Nephron progenitor cell (in vitro differentiated cells): ENCODE measurements at places on chromosomes 11 and 22.

- H3K4me3 ChIP-seq, result peak overlapping the region; percentile 7
- peaks cover 5% of the 10 kb centered on the region for H3K36me3 ChIP-seq
- DNase-seq, result no peak
- peaks cover 50% of the 10 kb centered on the region for H3K27me3 ChIP-seq
- peaks cover 85% of the 10 kb centered on the region for H3K4me1 ChIP-seq
These were observed 13.2 kb downstream of the TP53AIP1 start for GRCh38 chr11:128929468-128929867.

DNA sequence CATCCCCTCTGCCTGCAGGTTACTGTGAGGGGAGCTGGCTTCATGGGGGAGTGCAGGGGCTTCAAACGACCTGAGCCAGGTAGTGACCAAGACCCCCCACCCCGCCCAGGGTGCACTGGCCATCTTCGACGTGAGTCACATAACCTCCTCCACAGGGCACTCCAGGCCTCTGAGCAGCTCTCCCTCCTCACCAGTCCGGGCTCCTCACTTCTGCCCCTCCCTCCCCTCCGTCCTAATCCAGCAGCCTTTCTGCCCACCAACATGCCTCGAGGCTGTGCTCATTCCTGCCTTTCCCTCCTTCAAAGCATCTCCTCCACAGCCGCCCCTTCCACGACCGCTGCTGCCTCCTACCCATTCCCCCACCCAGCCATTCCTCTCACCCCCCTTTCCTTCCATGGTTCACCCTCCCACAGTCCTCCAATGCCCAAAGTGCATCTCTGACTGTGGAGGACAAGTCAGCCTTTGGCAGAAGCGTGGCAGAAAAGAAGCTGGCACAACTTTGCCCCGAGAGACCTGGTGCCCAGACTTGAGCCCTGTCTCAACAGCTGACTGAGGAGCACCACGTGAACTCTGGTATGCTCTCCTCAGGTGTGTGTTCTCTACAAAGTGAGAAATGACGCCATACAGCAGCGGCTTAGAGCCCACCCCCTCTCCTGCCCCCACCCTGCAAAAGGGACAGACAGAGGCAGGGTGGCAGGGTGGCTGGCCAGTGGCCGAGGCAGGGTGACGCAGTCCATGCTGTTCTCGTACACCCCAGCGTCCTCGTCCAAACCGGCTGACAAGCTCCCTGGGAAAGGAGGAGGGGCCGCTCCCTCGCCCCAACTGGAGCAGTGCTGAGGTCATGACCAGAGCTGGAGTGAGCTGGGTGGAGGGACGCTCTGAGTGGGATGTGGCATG, 30.4 kb downstream of the OPCML start:
- peaks cover 10% of the 10 kb centered on the region for H3K27me3 ChIP-seq
- no peak overlapping the region for H3K27ac ChIP-seq
- DNase-seq, result peak; percentile 33
- H3K4me1 ChIP-seq, result peaks cover 69% of the 10 kb centered on the region
- H3K4me3 ChIP-seq, result no peak overlapping the region

DNA sequence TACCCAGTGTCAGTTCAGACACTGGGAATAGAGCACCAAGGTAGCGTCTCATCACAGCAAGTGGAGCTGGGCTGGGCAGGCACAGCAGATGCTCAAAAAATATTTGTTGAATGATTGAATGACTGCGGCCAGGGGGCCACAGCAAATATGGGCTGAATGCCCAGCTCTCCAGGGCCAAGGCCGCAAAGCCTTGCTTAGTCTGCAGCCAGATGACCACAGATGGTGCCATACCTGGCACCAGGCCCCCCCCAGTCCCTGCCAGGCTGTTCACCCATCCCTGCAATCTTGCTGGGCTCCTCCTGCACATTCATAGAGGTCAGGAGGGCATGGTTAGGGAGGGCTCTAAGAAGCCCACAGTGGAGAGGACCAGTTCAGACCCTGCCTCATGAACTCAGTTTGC, 32.9 kb downstream of the ZC3H7B start:
- no peaks in the 10 kb centered on the region for H3K27me3 ChIP-seq
- DNase-seq, result no peak
- no peak overlapping the region for H3K27ac ChIP-seq
- H3K4me1 ChIP-seq, result no peaks in the 10 kb centered on the region
- H3K4me3 ChIP-seq, result no peak overlapping the region
- peaks cover 51% of the 10 kb centered on the region for H3K36me3 ChIP-seq

DNA sequence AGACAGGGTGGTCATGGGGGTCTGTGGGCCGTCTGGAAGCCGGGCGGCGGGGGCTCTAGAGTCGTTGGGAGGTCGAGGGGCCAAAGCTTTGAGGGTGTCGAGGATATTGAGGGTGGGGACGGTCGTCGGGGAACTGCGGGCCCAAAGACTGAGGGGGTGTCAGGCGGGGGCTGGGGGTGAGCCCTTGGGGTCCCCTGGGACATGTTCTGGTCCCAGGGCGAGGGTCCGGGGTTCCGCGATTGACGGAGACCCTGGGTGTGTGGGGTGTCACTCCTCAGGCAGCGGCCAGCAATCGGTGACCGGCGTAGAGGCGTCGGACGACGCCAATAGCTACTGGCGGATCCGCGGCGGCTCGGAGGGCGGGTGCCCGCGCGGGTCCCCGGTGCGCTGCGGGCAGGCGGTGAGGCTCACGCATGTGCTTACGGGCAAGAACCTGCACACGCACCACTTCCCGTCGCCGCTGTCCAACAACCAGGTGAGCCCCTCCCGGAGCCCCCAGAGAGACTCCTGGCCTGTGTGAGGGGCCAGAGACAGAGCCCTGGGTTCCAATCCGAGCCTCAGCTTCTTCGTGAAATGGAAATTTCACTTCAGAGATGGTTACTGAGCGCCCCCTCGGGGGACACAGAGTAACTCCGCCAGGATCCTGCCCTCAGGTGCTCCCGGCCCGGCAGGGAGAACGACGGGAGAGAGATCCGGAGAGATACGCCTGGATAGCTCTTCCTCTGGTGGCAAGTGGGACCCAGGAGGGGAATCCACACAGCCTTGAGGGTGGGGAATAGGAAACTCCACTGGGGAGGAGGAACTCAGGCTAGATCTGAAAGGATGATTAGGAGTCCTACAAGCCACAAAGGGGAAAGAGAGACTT, 714 bp downstream of the SDF2L1 start:
- peak; percentile 67 for DNase-seq
- H3K4me1 ChIP-seq, result peaks cover 40% of the 10 kb centered on the region
- peak overlapping the region; percentile 86 for H3K4me3 ChIP-seq
- peaks cover 19% of the 10 kb centered on the region for H3K36me3 ChIP-seq
- H3K27me3 ChIP-seq, result peaks cover 9% of the 10 kb centered on the region

DNA sequence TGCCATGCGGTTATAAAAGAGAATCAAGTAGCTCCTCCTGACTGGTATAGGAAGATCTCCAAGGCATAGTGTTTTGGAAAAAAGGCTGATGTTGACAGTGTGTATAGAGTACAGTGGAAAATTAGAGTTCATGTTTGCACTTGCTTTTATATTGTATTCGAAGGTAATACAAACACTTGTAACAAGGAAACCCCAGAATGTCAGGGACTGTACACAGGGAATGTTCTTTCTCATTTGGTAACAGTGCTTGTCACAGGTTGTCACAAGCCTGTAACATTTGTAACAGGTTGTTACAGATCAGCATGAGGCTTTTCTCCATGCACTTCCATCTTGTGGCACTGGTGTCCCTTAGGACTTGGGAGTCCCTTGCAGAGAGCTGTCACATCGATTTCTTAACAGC, 64.0 kb downstream of the GRK3 start:
- peaks cover 15% of the 10 kb centered on the region for H3K4me1 ChIP-seq
- H3K4me3 ChIP-seq, result no peak overlapping the region
- peaks cover 11% of the 10 kb centered on the region for H3K36me3 ChIP-seq
- DNase-seq, result no peak
- H3K27me3 ChIP-seq, result no peaks in the 10 kb centered on the region
